ENCODE measurements at places on chromosomes 3 and 15.

GRCh38 chr3:196883361-196883760, 15.6 kb downstream of the SENP5 start:
- DNase-seq = no peak

GRCh38 chr3:104546301-104546700, 820.4 kb upstream of the ALCAM start:
- no peak for DNase-seq

DNA sequence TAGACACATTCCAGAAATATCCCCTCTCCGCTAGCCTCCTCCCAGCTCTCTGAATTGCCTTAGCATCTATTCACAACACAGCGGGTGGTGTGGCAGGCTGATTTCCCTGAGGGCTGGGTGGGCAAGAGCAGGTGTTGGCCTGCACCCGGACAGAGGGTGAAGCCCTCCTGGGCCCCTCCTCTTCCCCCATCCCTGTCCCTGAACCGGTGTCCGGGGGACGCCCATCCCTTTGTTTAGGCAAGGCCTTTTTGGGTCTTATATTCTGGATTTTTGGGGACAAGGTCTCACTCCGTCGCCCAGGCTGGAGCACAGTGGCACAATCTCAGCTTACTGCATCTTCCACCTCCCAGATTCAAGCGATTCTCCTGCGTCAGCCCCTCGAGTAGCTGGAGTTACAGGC, 55.2 kb upstream of the KLHL25 start:
- DNase-seq = no peak

DNA sequence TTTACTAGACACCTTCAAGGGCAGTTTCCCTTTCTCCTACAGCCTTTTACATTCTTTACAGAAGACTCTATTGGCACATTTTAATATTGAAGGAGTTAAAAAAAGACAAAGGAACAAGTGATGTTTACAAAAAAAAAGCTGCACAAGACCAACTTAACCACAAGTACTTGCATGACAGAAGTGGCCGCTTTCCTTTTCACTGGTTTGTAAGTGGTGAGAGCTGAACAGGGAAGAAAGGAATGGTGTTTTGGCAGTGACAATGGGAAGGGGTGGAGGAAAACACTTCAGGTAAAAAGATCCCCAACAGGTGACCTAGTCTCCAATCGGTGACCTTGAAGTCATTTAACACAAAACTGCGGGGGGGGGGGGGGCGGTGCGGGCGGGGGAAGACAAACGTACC, 1.1 kb downstream of the WDR72 start:
- DNase-seq = no peak

DNA sequence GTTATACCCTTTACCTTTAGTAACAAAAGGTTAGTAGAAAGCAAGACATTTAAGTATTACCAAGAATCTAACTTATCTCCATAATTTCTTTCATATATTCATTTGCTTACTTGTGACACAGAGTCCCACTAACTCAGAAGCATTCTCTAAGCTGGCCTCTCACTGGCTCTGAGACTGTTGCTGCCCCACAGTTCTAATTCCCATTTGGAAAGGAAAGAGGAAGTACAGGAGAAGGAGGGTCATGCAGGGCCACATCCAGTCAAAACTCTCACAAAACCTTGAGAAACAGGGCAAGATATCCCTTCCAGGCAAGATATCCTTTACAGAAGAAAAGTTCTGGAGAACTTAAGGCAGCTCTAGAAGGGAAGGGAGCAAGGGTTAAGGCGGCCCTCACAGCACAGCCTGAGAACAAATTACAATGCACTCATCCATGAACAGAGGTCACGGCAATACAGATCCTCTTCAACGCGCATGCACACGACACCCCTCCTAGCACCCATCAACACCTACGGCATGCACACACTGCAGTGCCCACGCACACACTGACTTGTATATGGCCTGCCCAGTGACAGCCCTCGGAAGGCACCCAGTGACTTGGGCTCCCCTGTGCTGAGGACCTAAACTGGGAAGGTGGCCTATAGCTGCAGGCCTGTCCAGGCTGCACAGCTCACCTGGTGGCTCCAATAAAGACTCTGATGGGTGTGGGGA, 13.0 kb upstream of the MYO5C start:
- DNase-seq = no peak

DNA sequence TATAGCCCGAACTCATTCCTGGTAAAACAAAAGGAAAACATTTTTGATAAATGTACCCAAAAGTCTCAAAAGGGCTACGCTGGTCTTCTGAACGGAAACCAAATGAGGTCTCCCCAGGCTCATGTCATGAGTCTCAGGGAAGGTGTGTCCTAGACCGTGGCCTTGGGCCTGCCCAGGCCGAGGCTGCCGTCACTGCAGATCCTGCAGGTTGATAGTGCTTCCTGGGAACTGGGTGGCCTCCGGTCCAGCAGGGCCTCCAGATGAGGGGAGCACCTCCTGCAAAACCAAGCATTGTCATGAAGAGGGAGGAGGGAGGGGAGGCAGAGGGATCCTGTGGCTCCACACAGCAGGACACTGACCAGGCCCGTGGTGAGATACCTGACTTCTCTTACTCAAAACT, 37.5 kb downstream of the ZXDC start:
- DNase-seq = no peak

- DNase-seq = no peak
Measured at GRCh38 chr15:67777773-67778172, 47.5 kb upstream of the SKOR1 start.

All from NCI-H748 treated with DMSO at 0.1 percent for 48 hours (cell line).